Activated T-cell treated with anti-CD3 and anti-CD28 coated beads for 24 hours (primary cell): ENCODE measurements at places on chromosomes 1 and 21.

GRCh38 chr1:228264090-228264829 lies 56.4 kb downstream of the OBSCN start:
- DNase-seq = no peak

DNA sequence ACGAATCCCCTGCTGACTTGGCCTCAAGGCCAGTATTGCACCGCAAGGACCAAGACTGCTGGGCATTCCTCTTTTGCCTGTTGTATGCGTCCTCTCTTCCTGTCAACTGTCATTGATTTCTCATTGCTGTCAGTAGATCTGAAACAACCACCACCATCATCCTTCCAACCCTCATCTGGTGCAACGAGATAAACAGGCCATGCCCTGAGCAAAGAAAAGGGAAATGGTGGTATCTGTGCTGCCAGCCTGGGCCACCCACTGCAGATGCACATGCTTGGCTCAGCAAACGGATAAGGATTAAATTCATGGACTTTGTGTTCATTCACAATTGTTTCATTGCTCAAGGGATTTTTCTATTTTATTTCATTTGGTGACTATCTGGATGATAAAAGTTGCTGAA lies 13.6 kb downstream of the OXCT2 start:
- DNase-seq = no peak

DNA sequence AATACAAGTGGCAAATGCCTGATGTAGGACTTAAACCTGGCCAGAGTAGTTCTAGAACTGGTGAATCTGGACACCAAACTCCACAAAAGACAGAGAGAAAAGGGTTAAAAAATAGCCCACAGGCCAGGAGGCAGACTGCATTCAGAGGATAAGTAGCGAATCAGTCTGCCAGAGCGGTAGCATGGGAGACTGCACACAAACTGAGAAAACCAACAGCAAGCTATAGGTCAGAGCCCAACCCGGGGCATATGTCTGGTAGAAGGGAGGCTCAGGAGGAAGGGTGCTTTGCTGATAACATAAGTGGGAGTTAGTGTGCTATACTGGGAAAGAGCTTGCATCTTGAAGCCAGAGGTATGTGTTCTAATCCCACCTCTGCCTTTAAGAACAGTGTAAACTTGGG lies 4.0 kb downstream of the LRRC53 start:
- DNase-seq = no peak

DNA sequence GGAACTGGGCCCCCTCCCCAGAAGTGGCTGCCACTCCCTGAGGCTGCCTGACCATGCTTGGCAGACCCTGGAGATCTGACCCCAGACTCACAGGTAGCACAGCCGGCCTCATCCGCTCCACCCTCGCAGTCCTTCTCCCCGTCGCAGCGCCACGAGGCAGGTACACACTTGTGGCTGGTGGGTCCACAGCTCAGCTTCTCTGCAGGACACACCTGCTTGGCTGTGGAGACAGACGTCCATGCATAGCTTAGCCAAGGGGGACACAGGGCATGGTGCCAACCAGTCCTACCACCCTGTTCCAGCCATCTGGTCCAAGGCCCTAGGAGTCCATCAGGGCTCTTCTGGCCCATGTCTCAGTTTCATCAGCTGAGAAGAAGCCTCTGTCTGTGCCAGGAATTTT lies 42.2 kb upstream of the MAGOH start:
- no peak for DNase-seq

DNA sequence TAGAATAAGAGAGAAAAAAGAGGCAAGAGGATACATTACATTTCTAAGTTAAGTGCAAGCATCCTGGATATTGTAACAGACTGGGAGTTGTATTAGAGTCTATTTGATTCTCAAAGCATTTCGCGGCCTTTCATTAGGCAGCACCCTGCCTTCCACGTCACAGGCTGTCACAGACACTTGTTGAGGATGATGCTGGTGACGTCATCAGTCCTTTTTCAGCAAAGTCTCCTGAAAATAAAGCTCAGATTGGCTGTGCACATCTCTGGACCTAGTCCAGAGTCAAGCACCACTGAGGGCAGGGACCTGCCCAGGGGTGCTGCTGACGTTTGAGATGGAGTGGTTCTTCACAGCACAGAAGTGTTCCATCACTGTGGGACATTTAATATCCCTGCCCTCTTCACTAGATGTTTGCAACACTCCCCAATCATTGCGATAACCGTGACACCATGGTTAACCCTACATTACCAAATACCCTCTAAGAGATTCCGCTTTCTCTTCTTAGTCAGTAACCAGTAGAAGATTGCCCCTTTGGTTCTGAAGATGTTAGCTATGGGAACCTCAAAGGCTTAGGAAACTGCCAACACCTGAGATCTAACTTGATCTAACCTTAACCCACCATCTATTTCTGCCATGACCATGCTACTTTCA lies 72.7 kb upstream of the F3 start:
- DNase-seq = no peak

DNA sequence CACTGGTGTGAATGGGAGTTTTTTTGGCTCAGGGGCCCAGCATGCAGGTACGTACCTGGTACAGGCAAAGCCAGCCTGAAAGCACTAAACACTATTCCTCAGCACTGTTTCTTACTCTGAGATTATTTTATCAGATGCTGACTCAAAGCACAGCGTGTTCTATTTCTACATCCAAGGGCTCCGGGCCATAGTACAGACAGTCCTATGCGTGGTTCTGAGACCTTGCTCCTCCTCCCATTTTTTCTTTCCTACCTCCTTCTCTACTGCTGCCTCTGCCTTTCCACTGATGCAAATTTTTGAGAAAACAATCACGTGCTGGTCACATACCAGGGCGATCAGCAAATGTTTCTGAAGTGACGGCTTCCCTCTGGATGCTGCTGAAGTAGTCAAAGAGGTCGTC lies 36.3 kb downstream of the PDPN start:
- no peak for DNase-seq

DNA sequence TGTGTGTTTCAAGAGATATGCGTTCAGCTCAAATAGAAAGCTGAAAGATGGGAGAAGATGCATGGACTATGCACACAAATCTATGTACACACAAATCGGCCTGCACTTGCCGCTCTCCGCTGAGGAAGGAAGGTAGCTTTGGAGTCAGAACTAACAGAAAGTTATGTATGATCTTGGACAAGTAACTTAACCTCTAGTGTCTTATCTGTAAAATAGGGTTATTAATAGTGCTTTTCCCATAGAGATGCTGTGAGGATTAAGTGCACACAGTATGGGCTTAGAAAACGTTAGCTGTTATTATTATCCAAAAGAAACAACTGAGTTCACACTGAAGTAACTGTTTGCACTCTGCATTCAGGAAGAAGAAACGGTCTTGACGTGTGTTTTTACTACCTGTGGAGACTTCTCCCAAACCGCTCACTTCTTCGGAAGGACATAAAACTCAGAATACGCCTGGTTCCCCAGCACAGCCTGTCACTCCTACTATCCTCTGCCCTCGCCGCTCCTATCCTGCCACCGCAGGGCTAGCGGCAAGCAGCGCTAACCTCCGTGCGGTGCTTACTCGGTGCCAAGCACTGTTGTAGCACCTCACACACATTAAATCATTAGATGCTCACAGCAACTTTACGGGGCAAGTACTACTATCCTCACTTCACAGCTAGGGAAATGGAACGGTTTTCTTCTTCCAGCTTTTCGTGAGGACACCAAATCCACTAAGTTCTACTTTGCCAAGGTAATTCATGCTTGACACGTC lies 1.3 kb downstream of the TGFBR3 start:
- no peak for DNase-seq

DNA sequence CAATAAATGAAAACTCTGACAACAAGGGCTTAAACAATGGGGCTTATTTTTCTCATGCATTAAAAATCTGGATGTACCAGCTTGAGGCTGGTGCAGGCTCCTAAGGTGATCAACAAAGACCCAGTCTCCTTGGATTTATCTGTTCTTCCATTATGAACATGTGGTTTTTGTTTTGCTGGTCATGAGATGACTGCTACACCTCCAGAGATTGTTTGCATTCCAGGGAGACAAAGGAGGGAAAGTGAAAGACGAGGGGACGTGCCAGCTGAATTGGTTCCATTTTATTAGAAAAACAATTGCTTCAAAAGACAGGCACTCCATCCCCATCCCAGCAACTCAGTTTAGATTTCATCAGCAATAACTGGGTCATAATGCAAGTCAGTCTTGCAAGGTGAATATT lies 90.9 kb upstream of the KCNK1 start:
- DNase-seq = no peak

DNA sequence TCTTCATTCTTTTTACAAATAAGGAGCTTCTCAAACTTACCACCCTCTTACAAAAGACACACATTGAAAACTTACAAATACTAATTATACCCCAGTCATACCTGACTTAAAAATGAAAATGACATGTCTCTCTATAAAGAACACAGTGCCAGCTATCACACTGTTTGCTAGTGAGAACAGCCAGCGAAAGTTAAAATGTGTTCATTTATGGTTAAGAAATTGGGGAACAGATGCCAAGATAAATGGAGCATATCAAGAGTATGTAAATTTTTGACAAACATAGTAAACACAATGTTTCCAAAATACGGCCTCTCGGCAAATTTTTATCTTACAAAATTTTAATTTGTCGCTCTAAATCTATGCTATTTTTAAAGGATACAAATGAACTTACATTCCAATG lies 1422.9 kb downstream of the KCNT2 start:
- DNase-seq = no peak

- DNase-seq = no peak
Observed at GRCh38 chr1:160996178-160996577, 24.8 kb downstream of the F11R start.

GRCh38 chr1:109091078-109091838 lies 694 bp downstream of the TMEM167B start:
- no peak for DNase-seq

GRCh38 chr1:57327336-57327735 lies 96.5 kb downstream of the DAB1 start:
- no peak for DNase-seq

DNA sequence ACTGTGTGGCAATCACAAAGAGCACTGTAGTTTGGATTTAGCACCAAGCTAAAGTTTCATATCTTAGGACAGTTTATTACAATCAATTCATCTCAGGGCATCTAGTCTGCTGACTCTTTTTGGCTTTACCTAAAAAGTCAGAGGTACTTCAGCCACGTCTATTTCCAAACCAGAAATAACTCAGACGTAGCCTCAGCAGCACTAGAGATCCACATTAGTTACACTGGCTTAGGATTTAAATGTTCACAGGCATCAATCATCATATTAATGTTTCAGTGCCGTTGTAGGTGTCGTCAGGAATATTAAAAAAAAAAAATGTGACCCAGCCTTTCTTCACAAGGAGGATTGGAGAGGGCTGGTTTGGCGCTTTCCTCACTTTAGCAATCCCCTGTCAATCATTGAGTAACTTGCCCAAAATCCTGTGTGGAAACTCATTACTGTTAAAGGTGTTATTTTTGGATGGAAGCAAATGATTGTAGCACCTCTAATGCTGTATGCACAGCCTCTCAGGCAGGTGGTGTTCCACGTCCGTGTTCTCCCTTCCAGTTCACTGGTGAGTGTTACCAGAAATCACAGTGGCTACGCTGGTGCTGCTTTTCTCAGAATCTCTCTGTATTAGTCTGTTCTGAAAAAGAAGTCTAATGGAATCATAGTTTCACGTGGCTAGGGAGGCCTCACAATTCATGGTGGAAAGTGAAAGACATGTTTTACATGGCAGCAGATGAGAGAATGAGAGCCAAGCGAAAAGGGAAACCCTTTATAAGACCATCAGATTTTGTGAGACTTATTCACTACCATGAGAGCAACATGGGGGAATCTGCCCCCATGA lies 45.4 kb downstream of the NEK7 start:
- no peak for DNase-seq

DNA sequence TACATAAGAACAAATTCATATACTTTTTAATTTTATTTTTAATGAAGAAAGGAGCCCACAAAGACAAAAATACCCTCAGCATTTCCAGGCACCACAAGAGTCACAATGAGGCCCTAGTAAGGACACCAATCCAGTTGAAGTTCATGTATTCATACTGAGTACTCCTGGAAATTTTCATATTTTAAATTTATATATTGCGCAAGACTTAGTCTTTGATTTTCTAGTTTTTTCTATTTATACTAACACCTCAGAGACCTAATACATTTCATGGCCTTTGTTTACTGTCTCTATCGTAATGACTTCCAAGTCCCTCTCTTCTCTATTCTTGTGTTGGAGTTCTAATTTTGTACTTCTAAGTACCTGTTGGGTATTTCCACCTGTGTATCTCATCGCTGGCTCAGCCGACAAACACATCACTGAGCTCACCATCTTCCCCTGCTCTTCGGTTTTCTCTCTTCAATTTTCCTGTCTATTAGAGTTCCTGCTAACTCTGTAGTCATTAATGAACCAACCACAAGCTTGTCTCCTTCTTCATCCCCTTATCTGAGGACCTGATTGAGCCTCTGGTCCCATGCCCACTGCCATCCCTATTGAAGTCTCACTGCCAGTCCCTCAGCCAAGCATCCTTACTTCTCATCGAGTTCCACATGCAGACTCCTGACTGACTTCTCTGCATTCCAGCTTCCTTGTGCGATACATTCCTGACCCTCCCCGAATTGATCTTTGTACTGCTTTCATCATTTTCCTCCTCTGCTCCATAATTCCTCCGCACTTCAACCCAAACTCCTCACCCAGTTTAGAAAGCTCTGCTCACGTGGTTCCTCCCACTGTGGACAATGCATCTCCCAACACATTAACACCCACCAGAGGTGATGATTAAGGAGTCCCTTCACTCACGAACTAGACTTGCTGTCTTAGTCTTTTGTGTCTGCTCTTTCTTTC lies 17.3 kb upstream of the IRF2BP2 start:
- no peak for DNase-seq

- no peak for DNase-seq
Observed at GRCh38 chr1:2919841-2920240, 101.4 kb upstream of the ACTRT2 start.

DNA sequence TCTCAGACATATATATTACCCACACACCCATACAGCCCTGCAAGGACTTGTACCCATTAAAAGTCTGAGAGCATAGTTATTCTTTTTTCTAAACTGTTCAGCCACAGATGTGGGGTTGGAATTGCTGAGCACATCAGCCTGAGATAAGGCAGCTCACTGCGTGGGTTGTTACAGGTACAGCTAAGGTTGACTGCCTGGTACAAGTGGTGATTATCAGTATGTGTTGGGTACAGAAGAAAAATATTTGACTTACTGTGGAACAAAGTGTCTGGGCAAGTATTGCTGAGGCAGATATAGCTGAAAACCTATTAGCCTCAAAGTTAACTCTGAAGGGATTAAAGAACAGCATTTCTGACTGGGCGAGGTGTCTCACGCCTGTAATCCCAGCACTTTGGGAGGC lies 5.0 kb downstream of the STX12 start:
- DNase-seq = no peak

GRCh38 chr1:2575801-2576663 lies 10.5 kb upstream of the PRXL2B start:
- no peak for DNase-seq

GRCh38 chr1:36950604-36951291 lies 83.6 kb downstream of the GRIK3 start:
- DNase-seq = no peak
